ENCODE measurements at places on chromosomes 2 and 18. TPM values are rescaled to one million over a fixed set of nuclear protein-coding genes. Genes with fewer than 3 reads are reported as not detected.

GRCh38 chr18:5476961-5477800 is 66.6 kb downstream of the EPB41L3 start:
- DNase-seq: no peak

The LIMS2 gene
- 48.8 TPM for polyA plus RNA-seq

DNA sequence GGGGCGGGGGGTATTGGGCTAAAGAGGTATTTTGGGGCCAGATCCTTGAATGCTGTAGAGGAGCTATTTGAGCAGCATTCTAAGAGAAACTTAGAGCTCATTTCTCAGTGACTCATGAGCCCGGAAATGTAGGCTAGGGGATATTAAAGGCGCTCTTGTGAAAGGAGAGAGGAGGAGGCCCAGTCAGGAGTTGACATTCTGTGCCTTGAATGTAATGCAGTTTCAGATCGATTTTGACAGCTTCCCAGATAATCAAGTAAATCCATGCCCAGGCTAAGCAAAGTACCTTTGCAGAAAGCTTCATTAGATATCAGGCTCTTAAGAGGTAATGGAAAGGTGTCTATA is 1.5 kb downstream of the CAB39 start:
- DNase-seq: peak; percentile 29

The GBX2 gene
- polyA plus RNA-seq: 0.31 TPM

The FAP gene
- not detected for polyA plus RNA-seq

- DNase-seq: no peak
Measured at GRCh38 chr2:104868505-104868866, 14.6 kb downstream of the POU3F3 start.

The CDK15 gene
- polyA plus RNA-seq: not detected

The GAREM2 gene
- polyA plus RNA-seq: 2.8 TPM

The SIGLEC15 gene
- 0.62 TPM for polyA plus RNA-seq

GRCh38 chr2:24546669-24547068 is 55.6 kb downstream of the NCOA1 start:
- no peak for DNase-seq

DNA sequence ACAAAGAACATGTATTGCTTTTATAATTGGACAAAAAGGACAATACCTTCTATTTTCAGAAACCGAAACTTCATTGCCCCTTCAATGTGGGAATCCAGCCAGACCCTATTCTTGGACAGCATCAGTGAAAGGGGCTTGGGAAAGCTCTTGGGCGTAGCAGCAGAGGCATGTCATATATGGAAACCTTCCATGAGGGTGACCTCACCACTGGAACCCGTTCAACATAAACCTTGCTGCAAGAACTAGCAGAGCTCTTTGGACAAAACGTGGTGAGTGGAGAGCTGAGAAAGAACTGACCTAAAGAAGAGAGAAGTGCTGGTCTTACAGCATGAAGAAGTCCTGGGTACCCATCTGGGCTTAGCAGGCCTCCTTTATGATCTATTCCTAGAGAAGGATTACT is 22.7 kb upstream of the ACTG2 start:
- DNase-seq: peak; percentile 95

All from cardiac muscle cell (in vitro differentiated cells and primary cell).